ENCODE measurements at places on chromosomes 2 and 18. TPM values are rescaled to one million over a fixed set of nuclear protein-coding genes. Genes with fewer than 3 reads are reported as not detected.

ERFE gene
- total RNA-seq = not detected

DNA sequence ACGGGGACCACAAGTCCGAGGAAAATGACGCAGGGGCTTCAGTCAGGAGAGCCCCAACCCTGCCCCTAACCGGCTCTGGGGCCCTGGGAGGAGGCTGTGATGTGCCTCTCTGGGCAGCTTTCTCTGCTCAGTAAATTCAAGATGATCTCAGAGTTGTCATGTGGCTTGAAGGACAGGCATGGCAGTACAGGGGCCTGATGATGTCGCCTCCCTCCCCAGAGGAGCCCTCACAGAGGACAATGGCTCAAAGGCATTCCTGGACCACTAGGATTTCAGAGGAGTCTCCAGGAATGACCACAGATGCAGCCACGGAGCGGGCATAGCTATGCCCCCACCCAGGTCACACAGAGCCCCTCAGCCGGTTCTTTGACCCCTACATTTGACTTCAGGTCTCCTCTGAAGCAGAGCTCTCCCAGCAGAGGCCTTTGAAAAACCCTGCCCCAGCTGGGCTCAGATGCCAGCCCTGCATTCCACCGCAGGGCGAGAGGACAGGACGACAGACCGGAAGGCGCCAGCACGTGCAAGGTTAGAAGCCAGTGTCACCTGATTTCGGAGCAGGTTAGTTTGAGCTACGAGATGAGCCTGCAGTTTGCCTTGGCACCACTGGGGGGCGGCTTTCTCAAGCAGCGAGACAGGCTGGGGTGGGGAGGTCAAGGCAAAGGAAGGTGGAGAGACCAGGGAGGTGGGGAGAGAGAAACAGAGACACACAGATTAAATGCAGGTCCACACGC, 39.2 kb downstream of the BIN1 start:
- H3K27ac ChIP-seq = no peak overlapping the region
- peak; percentile 39 for DNase-seq
- peaks cover 21% of the 10 kb centered on the region for H3K36me3 ChIP-seq

CRYGC gene
- total RNA-seq = not detected

DNA sequence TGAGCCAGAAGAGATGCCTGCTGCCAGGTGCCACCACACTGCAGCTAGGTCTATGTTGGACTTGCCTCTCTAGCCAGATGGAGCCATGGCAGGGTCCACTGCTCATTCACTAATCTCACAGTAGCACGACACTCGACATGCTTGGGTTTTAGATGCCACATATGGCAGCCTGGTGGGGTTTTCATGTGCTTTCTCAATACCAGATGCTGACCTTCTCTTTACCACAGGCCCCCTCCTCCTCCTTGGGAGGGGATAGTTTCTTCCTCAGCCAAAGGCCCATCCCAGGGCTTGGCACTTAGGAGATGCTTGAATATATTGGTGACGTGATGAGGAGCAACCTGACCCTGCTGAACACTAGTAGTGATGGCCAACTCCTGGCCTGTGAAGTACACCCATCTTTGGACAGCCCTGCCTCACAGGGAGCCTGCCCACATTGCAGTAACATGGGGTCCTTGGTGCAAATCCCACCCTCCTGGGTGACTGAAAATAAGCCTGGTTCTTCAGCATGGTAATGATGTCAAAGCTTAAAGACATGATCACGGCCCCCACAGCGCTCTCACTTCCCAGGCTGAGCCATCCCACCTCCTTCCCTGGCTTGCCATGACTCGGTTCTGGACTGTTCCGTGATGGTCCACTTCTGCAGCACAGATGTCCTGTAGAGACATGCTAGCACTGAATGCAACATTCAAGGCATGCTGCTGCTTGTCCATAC, 227.5 kb downstream of the SH3RF3 start:
- H3K4me3 ChIP-seq = no peak overlapping the region
- no peak overlapping the region for H3K27ac ChIP-seq
- H3K4me1 ChIP-seq = no peaks in the 10 kb centered on the region
- DNase-seq = no peak
- H3K36me3 ChIP-seq = no peaks in the 10 kb centered on the region

KLHL14 gene
- not detected for total RNA-seq

DNA sequence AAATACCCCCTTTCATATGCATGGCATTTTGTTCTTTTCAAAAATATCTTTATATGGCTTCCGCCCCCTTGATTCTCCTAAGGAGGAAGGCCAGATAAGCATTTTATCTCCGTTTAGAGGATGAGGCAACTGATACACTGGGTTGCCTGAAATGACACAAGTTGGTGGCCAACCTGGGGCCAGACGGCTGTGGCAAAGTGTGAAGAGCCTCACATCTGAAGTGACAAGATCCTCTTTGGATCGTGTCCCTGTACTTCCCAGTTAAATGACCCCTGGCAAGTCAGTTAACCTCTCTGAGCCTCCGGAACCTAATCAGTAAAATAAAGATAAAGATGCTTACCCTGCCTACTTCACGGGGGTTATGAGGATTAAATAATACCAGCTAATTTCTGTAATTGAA, 4.6 kb downstream of the SETBP1 start:
- no peak for DNase-seq
- peaks cover 40% of the 10 kb centered on the region for H3K4me1 ChIP-seq
- no peak overlapping the region for H3K4me3 ChIP-seq
- peaks cover 31% of the 10 kb centered on the region for H3K27me3 ChIP-seq
- no peak overlapping the region for H3K27ac ChIP-seq
- H3K36me3 ChIP-seq = peaks cover 21% of the 10 kb centered on the region
